Left ventricle myocardium inferior (tissue), 1 donor: ENCODE measurements at places on chromosomes 13 and 19. TPM values are rescaled to one million over a fixed set of nuclear protein-coding genes. Genes with fewer than 3 reads are reported as not detected.

NLRP5 gene
- total RNA-seq = not detected

KLK3 gene
- not detected for total RNA-seq

ZNF653 gene
- total RNA-seq = 4.2 TPM

APOC4 gene
- not detected for total RNA-seq

ZNF154 gene
- 4.8 TPM for total RNA-seq

ZGLP1 gene
- 0.74 TPM for total RNA-seq

TEX29 gene
- total RNA-seq = not detected

BLVRB gene
- 91.3 TPM for total RNA-seq

CLEC17A gene
- not detected for total RNA-seq

NTN5 gene
- total RNA-seq = 0.11 TPM

ZNF709 gene
- 1.1 TPM for total RNA-seq

PRR22 gene
- 1.1 TPM for total RNA-seq

- no peak for DNase-seq
These were observed 16.4 kb downstream of the KLK2 start for GRCh38 chr19:50889638-50890037.

- DNase-seq = no peak
These were observed 159.5 kb upstream of the SOX1 start for GRCh38 chr13:111907341-111907880.

DNA sequence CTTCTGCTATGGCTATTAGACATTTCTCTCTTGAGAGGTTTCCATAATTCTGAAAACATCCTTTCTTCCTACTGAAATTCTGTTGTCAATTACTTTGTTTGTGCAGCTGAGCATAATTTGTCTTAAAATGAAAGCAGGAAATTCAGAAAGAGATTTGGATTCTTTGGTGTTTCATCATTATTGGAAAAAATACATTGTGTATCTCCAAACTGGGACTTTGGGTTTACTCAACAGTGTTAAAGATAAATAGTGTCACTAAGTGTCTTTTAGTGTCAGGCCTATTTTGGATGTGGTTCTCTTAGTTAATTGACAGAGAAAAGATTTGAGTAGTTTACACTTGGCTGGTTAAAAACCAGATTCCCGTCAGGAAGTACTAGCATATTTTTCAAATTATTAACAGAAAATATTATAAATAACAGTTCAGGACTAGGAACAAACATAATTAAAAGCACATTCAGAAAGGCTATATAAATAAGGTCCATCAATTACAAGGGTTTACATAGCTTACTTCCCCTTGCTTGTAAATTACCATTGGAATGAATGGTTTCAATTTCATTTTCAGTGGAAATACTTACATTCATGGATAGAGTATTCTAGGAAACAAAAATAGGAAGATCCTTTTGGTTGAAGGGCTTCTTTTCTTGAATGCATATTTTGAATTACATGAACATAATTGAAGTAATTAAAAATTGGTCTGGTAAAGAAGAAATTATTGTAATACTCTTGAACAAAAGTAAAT is 483.1 kb downstream of the GPC6 start:
- no peak for DNase-seq

DNA sequence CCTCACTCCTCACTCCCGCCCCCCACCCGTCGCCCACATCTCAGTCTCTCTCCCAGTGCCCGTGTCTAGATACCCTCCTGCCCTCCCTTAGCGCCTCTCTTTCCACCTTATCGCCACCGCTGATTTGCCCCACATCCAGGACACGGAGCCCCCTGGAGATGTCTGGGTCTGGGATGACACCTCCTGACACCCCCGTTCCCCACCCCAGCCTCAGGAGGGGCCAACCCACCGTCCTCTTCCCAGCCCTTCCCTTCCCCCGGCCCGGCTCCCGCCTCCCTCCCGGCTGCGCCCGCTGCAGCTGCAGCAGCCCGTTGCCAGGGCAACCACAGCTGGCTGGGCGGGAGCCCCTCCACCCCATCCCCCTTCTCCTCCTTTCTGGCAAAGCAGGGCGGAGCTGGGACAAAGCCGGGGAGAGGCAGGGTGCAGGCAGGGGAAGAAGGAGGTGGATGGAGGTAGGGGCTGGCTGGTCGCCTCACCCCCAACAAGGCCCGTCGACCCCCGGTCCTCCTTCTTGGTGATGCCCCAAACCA is 13.5 kb downstream of the DPF1 start:
- DNase-seq = peak; percentile 74

- no peak for DNase-seq
These were observed 1.1 kb upstream of the C19orf85 start for GRCh38 chr19:55465460-55466240.

DNA sequence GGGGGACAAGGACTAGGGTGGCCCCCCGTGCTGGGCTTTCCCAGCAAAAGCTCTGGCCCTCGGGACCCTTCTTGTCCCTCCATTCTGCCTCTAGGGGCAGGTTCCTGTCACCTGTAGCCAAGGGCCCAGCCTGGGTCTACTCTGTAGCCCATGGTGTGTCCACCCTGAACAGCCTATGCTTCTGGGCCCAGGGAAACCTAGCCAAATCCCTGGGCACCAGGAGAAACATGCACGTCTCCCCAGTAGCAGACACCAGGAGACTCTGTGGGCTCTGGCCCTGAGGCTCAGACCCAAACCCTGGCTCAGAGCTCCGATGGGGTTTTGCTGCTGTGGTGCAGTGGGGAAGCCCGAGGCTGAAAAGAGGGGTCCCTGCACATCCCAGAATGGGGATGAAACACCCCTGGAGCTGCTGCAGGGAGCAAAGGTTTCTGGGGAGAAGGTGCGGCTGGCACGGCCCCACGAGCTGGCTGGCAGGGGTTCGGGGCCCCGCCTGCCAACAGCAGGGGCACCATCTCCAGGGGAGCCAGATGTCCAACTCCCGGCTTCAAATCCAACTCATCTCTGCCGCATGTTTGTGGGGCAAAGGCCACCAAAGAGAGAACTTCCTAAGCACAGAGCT is 18.2 kb downstream of the CEBPG start:
- DNase-seq = no peak

- DNase-seq = no peak
These were observed 5.2 kb upstream of the BCAM start for GRCh38 chr19:44803442-44804428.

DNA sequence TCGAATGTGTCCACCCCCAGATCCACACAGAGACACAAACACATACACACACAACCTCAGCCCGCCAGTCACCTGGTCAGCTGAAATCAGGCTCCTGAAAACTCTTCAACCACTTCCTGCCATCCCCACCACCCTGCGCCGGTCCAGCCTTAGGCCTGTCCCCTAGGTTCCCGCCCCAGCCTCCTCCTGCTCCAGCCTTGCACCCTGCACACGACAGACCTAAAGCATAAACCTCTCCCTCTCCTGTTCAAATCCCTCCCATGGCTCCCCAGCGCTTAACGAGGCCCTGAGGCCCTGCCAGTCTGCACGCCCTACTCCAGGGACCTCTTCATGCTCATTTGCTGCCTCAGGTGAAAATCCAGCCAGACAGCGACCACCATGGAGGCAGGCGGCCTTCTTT is 7.1 kb downstream of the PNMA8B start:
- DNase-seq = no peak

DNA sequence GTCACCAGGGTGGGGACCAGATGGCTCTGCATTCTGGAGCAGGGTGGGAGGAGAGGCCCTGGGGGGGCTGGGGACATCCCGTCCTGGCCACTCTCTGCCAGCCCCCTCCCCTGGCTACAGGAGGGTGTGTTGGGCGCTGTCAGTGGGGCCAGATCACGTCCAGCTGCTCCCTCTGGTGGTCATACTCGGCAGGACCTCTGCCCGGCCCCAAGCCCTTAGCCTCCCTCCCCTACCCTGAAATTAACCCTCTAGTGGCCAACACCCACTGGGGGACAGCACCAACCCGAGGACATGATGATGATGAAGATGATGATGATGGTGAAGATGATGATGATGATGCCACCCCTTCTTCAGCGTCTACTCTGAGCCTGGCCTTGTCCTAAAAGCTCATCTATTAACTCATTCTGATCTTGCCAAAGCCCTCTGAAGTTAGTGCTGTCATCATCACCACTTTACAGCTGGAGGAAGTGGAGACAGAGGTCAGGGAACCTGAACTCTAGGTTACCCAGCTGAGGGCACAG is 590 bp upstream of the LGI4 start:
- DNase-seq = peak; percentile 84

DNA sequence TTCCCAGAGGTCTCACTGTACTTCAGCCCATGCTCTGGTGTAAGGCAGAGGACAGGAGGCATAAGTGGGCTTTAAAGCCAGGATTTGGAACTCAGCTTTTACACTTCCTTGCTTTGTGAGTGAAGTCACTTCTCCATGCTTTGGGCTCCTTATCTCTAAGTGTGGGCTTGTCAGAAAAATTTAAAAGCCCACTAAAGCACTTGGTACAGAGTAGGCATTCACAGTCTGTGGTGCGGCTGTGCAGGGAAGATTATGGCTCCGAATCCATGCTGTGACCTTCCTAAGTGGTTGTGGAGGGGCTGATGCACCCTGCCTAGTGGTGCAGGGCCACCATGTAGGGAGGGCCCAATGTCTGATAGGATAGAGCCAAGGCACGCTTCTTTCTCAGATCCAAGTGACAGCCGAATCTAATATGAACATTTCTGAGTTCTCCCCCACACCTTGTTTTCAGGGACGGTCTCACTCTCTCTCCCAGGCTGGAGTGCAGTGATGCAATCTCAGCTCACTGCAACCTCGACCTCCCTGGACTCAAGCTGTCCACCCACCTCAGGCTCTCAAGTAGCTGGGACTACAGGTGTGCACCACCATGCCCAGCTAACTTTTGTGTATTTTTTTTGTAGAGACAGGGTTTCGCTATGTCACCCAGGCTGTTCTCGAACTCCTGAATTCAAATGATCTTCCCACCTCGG is 6.9 kb downstream of the TIMM29 start:
- no peak for DNase-seq

GRCh38 chr13:109667056-109667455 is 119.3 kb downstream of the IRS2 start:
- DNase-seq = no peak

DNA sequence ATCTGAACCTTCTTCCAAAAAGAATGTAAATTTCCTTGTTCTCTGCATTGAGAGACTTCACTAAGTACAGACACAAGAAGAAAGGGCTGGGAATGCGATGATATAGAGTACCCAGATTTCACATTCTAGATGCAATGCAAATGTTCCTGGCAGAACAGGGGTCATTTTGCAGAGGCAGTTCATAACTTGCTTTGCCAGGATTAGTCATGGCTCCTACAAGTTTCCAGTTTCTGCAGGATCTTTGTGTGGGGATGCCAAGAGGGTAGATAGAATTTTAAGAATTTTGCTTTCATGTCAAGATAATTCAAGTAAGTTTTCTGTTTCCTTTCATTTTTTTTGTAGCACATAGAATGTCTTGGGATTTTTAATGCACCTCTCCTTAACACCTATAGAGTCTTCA is 181.2 kb downstream of the FGF9 start:
- DNase-seq = no peak

- peak; percentile 18 for DNase-seq
These were observed 806 bp downstream of the ZNF90 start for GRCh38 chr19:20078581-20079031.

DNA sequence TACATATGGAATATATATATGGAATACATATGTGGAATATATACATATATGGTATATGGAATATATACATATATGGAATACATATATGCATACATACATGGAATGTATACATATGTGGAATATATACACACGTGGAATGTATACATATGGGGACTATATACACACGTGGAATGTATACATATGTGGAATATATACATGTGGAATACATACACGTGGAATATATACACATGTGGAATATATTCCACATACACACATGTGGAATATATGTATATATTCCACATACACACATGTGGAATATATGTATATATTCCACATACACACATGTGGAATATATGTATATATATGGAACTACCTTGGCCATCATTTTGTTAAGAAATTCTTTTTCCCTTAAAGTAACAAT is 31.1 kb downstream of the ZNF571 start:
- no peak for DNase-seq

GRCh38 chr19:48806518-48806817 is 4.4 kb downstream of the BCAT2 start:
- DNase-seq = no peak

DNA sequence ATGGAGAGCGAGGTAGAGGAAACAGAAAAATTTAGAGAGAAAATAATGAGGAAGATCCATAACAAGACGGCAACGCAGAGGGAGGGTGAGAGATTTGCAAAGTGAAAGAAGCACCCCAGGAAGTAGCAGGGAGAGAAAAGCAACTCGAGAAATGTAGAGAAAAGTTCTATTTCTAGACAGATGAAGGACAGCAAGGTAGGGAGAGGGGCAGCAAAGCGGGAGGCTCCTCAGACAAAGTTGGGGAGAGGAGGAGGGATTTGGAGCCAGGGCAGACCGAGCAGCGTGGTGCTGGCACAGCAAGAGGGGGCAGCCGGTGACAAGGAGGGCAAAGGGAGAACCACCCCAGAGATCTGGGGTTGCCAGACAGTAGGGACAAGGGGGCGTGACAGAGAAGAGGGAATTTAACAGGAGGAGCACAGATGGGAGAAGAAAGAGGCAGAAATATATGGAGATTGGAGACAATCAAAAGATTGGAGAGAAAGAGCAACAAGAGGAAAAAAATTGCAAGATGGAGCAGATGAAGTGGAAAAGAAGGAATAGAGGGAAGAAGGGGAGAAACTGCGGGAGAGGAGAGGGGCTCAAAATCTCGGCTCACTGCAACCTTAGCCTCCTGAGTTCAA is 989 bp downstream of the ZNF766 start:
- no peak for DNase-seq

DNA sequence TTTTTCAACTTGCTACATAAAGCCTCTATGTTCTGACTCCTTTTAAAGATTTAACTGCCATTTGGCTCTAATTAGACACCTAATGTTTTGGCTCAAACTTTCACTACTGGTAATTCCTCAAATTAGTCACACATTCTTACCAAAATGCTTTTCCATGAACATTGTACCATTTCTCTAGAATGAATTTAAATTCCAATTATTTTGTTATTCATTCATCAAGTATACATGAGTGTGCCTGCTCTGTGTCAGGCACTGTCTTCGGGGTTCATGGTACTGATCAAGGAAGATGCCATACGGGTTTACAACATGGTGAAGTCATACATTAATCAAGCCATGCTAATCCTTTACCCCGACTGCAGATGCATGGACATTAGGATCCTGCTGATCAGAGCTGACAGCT is 69.1 kb upstream of the POSTN start:
- DNase-seq = no peak

GRCh38 chr13:56713656-56714055 is 427.1 kb upstream of the PRR20A start:
- no peak for DNase-seq

DNA sequence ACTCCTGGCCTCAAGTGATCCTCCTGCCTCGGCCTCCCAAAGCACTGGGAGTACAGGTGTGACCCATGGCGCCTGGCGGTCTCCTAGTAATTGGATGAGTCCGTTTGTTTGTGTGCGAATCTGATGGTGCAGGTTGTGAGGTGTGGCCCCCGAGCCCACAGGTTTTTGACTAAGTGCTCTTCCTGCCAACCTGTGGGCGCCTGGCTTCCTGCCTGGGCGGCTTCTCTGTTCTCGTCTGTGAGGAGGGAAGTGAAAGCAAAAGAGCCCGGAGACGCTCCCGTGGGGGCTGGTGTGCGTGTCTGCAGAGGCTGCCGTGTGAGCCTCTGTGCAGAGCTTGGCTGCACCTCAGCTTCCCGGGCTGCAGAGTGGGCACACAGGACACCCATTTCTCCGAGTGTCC is 10.0 kb downstream of the ARHGAP45 start:
- peak; percentile 67 for DNase-seq
